Activated CD4-positive, alpha-beta T cell treated with anti-CD3 and anti-CD28 coated beads for 24 hours (primary cell): ENCODE measurements at places on chromosomes 4 and X.

GRCh38 chrX:20224814-20225487 is 41.8 kb downstream of the RPS6KA3 start:
- DNase-seq: no peak

DNA sequence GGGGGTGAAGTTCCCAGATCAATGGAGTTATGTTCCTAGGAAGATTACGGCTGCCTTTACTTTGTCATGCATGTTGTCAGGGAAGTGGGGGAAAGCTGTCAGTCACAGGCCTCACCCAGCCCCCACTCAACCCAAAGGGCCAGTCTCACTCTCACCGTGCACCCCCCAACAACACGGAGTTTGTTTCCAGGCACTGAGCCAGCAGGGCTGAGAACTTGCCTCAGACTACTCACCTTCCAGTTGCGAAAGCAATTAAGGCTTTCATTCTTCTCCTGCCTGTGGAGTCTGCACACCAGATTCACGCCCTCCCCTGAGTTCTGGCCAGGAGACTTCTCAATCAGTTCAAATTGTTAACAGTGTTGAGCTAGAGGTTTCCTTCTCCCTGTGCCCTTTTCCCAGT is 114.3 kb downstream of the SH3BGRL start:
- DNase-seq: no peak

GRCh38 chr4:62816566-62816965 is 1592.7 kb downstream of the TECRL start:
- no peak for DNase-seq

- no peak for DNase-seq
These were observed 204.9 kb downstream of the APBB2 start for GRCh38 chr4:41009411-41009810.

DNA sequence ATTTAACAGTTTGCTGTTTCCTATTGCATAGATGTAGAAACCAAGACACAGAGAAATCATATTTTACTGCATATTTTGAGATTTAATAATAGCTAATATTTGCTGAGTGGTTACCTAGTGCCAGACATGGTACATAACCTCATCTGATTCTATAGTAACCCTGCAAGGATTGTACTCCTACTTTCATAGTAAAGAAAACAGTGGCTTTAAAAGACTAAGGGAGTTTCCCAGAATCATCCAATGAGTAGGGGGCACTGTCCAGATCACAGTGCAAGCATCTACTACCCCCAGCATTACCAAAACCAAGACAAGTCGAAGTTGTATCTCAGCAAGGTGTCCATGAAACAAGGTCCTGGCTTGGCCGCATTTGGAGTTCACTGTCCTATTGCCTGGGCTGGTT is 224.5 kb upstream of the TENM3 start:
- DNase-seq: no peak

DNA sequence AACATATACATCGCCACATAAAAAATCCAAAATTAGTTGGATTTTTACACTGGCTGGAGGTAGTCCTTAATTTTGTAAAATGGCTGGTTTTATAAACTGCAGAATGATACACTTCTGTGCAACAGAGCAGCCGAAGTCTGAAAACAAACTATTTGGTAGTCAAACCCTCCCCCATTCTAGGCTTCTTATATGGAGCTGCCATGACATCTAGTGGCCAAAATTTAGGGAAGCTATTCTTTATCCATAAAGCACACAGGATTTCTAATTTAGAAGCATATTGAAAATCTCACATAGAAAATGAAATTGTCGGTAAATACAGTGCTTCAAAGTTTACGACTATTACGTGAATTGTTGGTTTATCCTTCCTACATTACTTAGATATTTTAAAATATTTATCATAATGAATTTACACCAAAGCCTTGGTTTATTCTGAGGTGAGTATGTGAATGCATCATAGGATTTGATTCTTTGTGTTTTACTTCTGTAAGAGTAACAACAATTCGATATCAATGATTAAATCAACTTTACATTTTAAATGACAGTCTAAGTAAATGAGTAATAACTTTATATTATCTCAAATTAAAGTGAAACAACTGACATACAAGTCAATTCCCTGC is 113.4 kb upstream of the FAM241A start:
- no peak for DNase-seq

GRCh38 chr4:74418063-74418670 is 26.8 kb upstream of the AREG start:
- DNase-seq: no peak

GRCh38 chr4:12286351-12286750 is 857.7 kb upstream of the HS3ST1 start:
- DNase-seq: no peak

DNA sequence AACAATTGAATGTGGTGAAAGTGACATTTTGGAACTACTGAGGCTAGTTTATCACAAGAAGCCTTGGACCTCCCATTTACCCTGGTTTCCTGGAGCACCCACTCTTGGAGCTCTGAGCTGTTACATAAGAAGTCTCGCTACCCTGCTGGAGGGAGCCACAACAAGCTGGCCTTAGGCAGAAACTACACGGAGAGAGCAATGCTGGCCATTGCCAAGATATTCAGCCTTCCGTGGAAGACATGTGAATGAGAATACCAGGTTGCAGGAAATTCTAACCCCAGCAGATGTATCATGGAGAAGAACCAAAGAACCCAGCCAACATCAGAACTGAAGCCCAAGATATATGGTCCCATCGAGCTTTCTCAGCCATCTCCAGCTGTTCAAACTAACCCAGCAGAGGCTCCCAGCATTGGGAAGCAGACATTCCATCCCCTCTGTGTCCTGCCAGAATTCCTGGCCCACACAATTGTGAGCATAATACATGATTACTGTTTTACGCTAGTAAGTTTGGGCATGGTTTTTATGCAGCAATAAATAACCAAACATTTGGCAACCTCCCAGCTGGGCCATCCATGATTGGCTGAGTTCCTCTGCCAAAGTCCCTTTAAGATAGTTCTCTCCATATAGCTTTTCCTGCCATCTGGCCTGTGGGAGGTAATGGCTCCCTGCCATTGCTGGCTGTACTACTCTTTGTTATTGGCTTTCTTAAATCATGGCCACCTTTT is 17.9 kb upstream of the PDE5A start:
- DNase-seq: no peak

GRCh38 chrX:110992611-110993010 is 103.4 kb upstream of the PAK3 start:
- DNase-seq: no peak

- no peak for DNase-seq
These were observed 2.0 kb upstream of the PROM1 start for GRCh38 chr4:16085822-16086221.

- no peak for DNase-seq
These were observed 747.6 kb downstream of the PCDH7 start for GRCh38 chr4:31467781-31468180.

DNA sequence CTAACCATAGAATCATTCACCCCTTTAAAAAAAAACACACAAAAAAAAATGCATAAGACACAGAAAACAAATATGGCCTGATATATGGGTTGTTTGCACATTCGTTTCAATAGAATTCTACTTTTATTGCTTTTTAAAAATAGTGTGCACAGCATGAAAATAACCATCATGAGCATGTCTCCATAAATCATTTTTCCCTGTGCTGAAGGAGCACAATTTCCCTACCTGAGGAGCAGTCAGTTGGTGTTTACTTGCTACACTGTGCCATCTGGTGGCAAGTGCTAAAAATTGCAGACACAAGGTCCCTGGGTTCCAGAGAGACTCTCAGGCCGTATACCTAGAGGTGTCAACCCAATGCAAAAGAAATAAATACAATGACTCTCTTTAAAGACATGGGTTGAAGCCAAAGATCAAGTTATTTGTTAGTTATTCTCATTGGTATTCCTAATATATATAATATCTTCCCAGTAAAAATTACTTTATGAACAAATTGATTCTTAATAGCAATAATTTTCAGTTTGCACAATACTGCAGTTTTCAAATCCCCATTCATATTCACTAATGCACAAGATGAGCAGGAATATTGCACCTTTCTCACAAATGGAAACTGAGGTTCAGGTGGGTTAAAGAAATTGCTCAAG is 551.4 kb downstream of the IQCM start:
- no peak for DNase-seq

- no peak for DNase-seq
These were observed 275.1 kb downstream of the C4orf33 start for GRCh38 chr4:129371065-129371464.

- no peak for DNase-seq
These were observed 46.6 kb upstream of the CXCL8 start for GRCh38 chr4:73693811-73694210.

DNA sequence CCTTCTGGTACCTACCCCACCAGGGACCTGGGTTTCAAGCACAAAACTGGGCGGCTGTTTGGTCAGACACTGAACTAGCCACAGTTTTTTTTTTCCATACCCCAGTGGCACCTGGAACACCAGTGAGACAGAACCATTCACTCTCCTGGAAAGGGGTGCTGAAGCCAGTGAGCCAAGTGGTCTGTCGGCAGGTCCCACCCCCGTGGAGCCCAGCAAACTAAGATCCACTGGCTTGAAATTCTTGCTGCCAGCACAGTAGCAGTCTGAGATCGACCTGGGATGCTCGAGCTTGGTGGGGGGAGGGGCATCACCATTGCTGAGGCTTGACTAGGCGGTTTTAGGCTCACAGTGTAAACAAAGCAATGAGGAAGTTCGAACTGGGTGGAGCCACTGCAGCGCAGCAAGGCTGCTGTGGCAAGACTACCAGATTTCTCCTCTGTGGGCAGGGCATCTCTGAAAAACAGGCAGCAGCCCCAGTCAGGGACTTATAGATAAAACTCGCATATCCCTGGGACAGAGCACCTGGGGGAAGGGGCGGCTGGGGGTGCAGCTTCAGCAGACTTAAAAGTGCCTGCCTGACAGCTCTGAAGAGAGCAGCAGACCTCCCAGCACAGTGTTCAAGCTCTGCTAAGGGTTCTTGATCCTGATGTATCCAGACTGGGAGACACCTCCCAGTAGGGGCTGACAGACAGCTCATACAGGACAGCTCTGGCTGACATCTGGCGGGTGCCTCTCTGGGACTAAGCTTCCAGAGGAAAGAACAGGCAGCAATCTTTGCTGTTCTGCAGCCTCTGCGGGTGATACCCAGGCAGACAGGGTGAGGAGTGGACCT is 223.0 kb downstream of the COX18 start:
- DNase-seq: no peak

GRCh38 chrX:44871931-44872820 is 812 bp upstream of the KDM6A start:
- DNase-seq: no peak

- DNase-seq: no peak
These were observed 9.4 kb downstream of the SUPT20HL1 start for GRCh38 chrX:24369816-24370215.

- DNase-seq: no peak
These were observed 69.9 kb downstream of the CHIC2 start for GRCh38 chr4:53994382-53995102.

DNA sequence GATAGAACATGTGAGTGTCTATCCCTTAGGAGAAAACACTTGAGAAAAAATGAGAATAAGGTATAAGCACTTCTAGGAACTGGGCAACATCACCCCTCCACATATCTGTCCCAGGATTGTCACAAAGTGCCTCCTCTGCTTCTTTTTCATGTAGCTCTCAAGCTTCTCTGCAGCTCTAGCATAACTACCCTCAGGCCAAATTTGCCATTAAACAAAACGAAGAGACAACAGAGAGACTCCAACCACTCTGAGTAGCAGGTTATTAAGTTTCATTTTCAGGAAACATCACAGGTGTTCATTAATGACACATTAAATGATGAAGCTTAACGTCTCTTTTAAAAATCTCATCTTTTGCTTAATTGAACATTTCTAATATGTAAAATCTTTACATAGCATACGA is 580.0 kb downstream of the GALNTL6 start:
- DNase-seq: no peak

- no peak for DNase-seq
These were observed 41.5 kb downstream of the SMARCA5 start for GRCh38 chr4:143554728-143555597.

DNA sequence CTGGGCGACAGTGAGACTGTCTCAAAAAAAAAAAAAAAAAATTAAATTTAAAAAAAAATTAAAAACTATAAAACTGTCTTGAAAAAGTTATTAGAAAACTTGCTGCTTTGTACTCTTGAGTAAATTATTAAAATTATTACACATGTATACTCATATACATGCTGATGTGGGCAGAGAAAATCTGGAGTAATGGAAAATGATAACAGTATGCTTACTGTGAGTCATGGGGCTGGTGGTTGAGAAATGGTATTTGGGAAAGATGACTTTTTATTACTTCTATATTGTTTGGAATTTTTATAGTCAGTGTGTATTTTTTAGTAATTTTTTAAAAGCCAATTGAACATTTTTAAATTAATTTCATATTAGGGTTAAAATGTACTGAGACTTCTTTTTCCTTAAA is 7.5 kb downstream of the YY2 start:
- DNase-seq: no peak

GRCh38 chrX:45322382-45322781 is 121.7 kb upstream of the DIPK2B start:
- DNase-seq: no peak

GRCh38 chr4:76974150-76974549 is 24.6 kb downstream of the SEPTIN11 start:
- DNase-seq: no peak

- DNase-seq: no peak
These were observed 320.4 kb upstream of the SLC7A11 start for GRCh38 chr4:138562544-138562991.

DNA sequence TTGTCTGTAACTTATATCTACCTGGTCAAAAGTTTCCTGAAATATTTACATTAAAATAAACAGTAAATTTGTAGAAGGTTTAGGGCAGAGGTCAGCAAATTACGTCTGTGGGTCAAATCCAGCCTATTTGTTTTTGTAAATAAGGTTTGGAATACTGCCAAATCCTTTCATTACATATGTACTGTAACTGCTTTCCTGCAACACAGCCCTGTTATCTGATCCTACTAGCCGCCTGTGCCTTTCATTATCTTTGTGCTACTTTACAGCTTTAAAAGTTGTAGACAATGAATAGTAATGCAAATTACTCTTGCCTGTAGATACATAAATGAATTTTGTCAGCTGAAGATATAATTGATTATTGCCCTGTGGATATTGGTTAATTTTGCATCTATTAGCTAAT is 369.6 kb upstream of the SLC7A11 start:
- DNase-seq: no peak

GRCh38 chr4:154616731-154617130 is 4.3 kb upstream of the FGG start:
- DNase-seq: no peak

DNA sequence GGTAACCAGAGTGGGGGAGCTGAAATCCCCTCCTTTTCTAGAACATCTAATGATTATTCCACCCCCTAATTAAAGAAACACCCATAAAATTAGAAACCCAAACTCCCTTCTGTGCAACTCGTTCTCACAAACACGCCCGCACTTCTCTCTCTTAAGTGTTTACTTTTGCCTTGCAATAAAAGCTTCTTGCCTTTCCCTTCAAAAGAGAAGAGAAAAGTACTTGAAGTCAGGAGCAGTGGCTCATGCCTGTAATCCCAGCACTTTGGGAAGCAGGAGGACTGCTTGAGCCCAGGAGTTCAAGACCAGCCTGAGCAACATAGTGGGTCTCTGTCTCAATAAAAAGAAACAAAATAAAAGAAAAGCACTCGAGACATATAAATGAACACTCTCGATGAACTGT is 3.6 kb upstream of the GPR173 start:
- no peak for DNase-seq
